CD8-positive, alpha-beta T cell (primary cell): ENCODE measurements at places on chromosomes 16 and 17. TPM values are rescaled to one million over a fixed set of nuclear protein-coding genes. Genes with fewer than 3 reads are reported as not detected.

The KRT27 gene
- total RNA-seq, result not detected

The NEUROD2 gene
- total RNA-seq, result not detected

The MEFV gene
- total RNA-seq, result 0.19 TPM

The PABPN1L gene
- not detected for total RNA-seq

The C16orf92 gene
- total RNA-seq, result not detected

The AP2B1 gene
- 65.7 TPM for total RNA-seq

The CIBAR2 gene
- total RNA-seq, result not detected

The AGRP gene
- total RNA-seq, result not detected

The TBC1D3G gene
- not detected for total RNA-seq

The RAB26 gene
- total RNA-seq, result not detected

The SBK1 gene
- 16.5 TPM for total RNA-seq

The RAB37 gene
- total RNA-seq, result 33.7 TPM

The MIF4GD gene
- total RNA-seq, result 30.9 TPM

The HOXB5 gene
- not detected for total RNA-seq

The SEPTIN12 gene
- total RNA-seq, result not detected

The ANKRD40CL gene
- total RNA-seq, result not detected

The MILR1 gene
- not detected for total RNA-seq

The FA2H gene
- total RNA-seq, result not detected

The RSKR gene
- 9.7 TPM for total RNA-seq

The KCTD2 gene
- total RNA-seq, result 31.7 TPM

The MRC2 gene
- total RNA-seq, result 5.6 TPM

The ARL5C gene
- not detected for total RNA-seq

The STAT5A gene
- 300 TPM for total RNA-seq

The DHRS7C gene
- total RNA-seq, result not detected

The GPR179 gene
- 0.56 TPM for total RNA-seq

The GCGR gene
- not detected for total RNA-seq

The SLC12A4 gene
- total RNA-seq, result 20.7 TPM

The MPDU1 gene
- 17.2 TPM for total RNA-seq

The MMP15 gene
- total RNA-seq, result 0.92 TPM

The HBA1 gene
- not detected for total RNA-seq

The CLDN9 gene
- total RNA-seq, result not detected

The TSPAN10 gene
- 0.22 TPM for total RNA-seq

The ZNF785 gene
- total RNA-seq, result 6.9 TPM

The PYDC1 gene
- total RNA-seq, result not detected

The CCL18 gene
- not detected for total RNA-seq

The SLC6A2 gene
- not detected for total RNA-seq
